Activated CD8-positive, alpha-beta memory T cell treated with anti-CD3 and anti-CD28 coated beads for 1 hour (primary cell): ENCODE measurements at places on chromosomes 2 and 18.

GRCh38 chr2:120528051-120528692 is 182.2 kb downstream of the INHBB start:
- DNase-seq, result no peak

GRCh38 chr18:429030-429429 is 71.5 kb downstream of the COLEC12 start:
- DNase-seq, result no peak

- no peak for DNase-seq
Measured at GRCh38 chr2:227472265-227473121, 537 bp downstream of the AGFG1 start.

DNA sequence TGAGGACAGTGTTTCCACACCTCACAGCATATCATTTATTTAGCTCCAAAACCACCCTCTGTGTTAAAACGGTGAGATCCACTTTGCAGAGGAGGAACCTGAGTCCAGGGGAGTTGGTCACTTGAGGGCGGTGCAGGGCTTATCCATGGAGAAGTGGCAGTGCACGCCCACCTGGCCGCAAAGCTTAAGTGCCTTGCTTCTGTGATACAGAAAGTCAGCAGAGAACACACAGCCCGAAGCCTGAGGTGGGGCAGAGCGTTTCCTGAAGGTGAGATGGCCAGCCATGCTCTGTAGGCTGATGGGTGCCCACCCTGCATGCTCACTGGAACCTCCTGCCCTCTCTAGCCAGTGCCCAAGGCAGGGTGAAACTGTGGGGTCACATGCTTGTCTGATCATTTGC is 87.3 kb downstream of the SH3RF3 start:
- DNase-seq, result no peak

DNA sequence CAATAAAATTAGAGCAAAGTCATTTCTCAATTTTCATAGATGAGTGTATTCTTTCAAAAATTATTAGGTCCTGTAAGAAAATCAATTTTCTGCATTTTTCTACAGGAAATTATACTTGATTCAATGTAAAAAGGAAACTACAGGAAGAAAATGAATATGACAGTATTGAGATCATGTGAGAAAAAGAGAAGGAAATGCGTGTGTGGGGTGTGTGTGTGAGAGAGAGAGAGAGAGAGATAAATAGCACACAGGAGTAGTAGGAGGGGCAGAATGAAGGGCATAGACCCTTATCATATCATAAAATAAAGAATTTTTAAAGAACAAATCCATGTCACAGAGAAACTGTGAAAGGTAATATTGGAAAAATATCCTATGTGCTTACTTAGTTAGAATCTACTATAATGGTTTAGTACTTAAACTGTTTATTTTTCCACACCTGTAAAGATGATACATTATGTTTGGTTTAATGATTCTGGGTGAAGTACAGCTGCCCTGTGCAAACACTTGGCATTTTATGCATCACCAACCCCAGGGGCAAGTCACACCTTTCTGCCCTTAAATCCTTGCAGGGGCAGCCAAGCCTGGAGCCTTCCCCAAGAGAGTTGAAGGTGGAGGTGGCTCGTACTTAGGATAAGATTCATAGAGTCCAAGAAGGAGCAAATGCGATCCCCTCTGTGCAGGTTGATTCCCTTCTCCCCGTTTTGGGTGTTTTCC is 276.4 kb downstream of the TGIF1 start:
- DNase-seq, result no peak
